ENCODE measurements at places on chromosomes 12 and 14. TPM values are rescaled to one million over a fixed set of nuclear protein-coding genes. Genes with fewer than 3 reads are reported as not detected.

ASCL1 gene
- total RNA-seq = not detected

RPAP3 gene
- total RNA-seq = 43.4 TPM

SLC17A8 gene
- total RNA-seq = not detected

SALL2 gene
- 0.96 TPM for total RNA-seq

RPL41 gene
- total RNA-seq = 5,946 TPM

STON2 gene
- 0.79 TPM for total RNA-seq

C12orf42 gene
- total RNA-seq = not detected

DENND5B gene
- total RNA-seq = 15.8 TPM

RFX4 gene
- total RNA-seq = not detected

LRP1 gene
- 17.1 TPM for total RNA-seq

TOMM20L gene
- not detected for total RNA-seq

APOF gene
- not detected for total RNA-seq

RBM19 gene
- total RNA-seq = 18.2 TPM

FAM181A gene
- not detected for total RNA-seq

SIX1 gene
- total RNA-seq = 6.5 TPM

PZP gene
- total RNA-seq = not detected
